ENCODE measurements at places on chromosomes 6 and 20. TPM values are rescaled to one million over a fixed set of nuclear protein-coding genes. Genes with fewer than 3 reads are reported as not detected.

Gene CCDC170
- total RNA-seq: 0.04 TPM

Gene PSMF1
- 98.5 TPM for total RNA-seq

Gene LATS1
- 15.7 TPM for total RNA-seq

DNA sequence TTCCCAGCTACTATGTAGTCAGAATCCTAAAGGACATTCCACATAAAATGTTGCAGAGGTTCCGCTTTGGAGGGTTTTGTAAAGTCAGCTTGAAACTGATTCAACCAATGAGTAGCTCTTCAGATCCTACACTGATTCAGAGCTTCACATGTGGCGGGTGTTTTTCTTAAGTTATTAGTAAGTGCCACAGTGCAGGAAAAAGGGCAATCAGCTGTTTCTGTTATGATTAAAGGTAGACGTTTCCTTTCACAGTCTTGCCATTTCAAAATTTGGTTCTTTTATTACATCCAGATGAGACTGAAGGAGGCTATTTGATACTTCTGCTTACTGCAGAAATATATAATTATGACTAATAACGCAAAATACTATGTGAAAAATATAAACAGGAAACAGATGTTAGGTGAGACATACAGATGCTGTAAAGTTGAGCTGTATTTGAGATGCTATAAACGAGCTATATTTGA lies 443.9 kb downstream of the CDKAL1 start:
- no peak for ATAC-seq

GRCh38 chr6:15408758-15409157 lies 162.9 kb downstream of the JARID2 start:
- no peak for ATAC-seq

DNA sequence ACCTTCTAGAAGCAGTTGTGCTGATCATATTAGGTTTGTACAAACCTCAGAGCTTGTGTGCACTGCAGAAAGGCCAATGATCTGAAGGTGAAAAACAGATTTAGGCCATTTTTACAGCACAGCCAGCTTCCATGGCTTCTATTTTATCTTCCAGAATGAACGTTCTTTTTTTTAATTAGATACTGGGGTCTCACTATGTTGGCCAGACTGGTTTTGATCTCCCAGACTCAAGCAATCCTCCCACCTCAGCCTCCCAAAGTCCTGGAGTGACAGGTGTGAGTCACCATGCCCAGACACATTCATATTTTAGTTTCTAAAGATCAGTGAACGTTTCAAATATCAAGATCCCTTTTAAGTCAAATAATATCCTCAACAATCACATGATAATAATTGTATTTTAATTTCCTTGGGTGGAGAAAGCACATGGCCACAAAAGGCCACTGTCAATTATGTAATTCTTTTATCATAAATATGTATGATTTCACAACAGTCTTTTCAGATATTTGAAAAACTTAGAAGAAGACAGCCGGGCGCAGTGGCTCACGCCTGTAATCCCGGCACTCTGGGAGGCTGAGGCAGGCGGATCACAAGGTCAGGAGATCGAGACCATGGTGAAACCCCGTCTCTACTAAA lies 326.7 kb upstream of the JARID2 start:
- ATAC-seq: no peak

DNA sequence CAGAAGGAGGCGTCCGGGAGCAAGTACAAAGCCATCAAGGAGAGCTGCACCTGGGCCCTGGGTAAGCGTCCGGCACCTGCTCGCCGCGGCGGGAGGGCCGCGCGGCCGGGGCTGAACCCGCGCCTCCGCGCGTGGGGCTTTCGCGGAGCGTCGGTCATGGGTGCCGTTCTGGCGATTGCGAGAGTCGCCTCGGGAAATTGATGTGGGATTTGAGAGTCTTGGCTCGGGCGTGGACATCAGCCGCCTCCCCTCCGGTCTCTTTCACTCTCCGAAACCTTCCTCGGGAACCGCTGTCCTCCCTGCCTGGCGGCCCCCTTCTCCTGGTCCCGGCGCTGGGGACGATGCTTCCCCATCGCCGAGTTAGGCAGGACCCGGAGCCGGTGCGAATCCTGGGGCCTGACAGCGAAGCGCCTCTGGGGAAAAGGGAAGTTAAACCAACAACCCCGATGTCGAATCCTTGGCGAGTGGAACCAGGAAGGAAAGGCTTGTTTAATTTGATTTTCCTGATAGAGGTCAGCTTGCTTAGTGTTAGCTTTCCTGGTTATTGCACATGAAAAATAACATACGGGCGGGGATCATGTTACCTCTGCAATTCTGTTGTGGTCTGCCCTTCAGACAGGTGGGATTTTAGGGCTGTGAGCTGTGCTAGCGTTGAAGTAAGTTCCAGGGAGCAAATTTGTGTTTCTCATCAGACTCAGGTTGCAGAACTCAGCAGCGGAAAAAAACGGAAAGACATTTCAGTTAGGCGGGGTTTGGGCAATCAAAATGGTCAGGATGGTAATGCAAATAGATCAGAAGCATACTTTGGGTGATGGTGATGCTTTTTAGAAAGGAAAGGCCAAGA lies 594 bp downstream of the ARFGEF3 start:
- peak; percentile 33 for ATAC-seq

DNA sequence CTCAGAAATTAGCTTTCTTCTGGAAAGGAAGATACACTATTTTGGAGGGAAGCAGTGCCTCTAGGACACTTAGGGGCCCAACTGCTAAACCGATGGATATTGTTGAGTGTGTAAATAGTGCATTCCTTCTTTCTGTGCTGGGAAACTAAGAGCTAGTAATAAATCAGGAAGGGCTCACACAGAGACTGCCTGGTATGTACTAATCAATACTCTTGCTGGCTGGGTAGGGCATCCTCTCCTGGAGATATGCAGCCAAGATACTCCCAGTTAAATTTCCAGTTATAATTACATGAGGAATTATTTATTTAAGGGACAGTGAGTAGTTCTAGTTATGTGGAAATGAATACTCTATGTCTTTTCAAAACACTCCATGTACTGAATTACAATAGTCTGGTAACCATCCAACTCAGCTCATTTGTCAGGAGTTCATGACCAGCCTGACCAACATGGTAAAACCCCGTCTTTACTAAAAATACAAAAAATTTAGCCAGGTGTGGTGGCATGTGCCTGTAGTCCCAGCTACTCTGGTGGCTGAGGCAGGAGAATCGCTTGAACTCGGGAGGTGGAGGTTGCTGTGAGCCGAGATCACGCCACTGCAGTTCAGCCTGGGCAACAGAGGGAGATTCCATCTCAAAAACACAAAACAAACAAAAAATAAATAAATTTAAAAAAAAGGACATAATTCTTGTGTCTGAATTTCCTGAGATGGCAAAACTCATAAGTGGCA lies 100.0 kb downstream of the OR2B2 start:
- ATAC-seq: no peak

GRCh38 chr6:116314878-116315277 lies 35.1 kb upstream of the TSPYL1 start:
- ATAC-seq: no peak

All from esophagus mucosa (tissue), 1 donor.